ENCODE measurements at places on chromosomes 13 and 19. TPM values are rescaled to one million over a fixed set of nuclear protein-coding genes. Genes with fewer than 3 reads are reported as not detected.
A peak's percentile ranks its signal among the peaks of the same experiment; 100 is the strongest.

SYNGR4 gene
- 0.61 TPM for total RNA-seq

SPPL2B gene
- total RNA-seq: 71.2 TPM

ANGPTL8 gene
- total RNA-seq: not detected

GRCh38 chr19:46000491-46001246 is 5.4 kb downstream of the CCDC61 start:
- H3K27ac ChIP-seq: peak overlapping the region; percentile 23
- H3K4me1 ChIP-seq: peaks cover 30% of the 10 kb centered on the region
- H3K4me3 ChIP-seq: peak overlapping the region; percentile 77
- peak; percentile 56 for DNase-seq
- peaks cover 7% of the 10 kb centered on the region for H3K27me3 ChIP-seq

LILRB1 gene
- total RNA-seq: not detected

GRCh38 chr13:109735436-109735966 is 50.9 kb downstream of the IRS2 start:
- H3K4me3 ChIP-seq: no peak overlapping the region
- no peaks in the 10 kb centered on the region for H3K27me3 ChIP-seq
- peaks cover 4% of the 10 kb centered on the region for H3K4me1 ChIP-seq
- no peak overlapping the region for H3K27ac ChIP-seq
- H3K36me3 ChIP-seq: no peaks in the 10 kb centered on the region

TNNI3 gene
- total RNA-seq: not detected

GRCh38 chr19:4807188-4807587 is 15.7 kb downstream of the FEM1A start:
- peaks cover 8% of the 10 kb centered on the region for H3K4me1 ChIP-seq
- no peaks in the 10 kb centered on the region for H3K36me3 ChIP-seq
- H3K27ac ChIP-seq: no peak overlapping the region
- DNase-seq: no peak

ACP5 gene
- total RNA-seq: 12.0 TPM

DNA sequence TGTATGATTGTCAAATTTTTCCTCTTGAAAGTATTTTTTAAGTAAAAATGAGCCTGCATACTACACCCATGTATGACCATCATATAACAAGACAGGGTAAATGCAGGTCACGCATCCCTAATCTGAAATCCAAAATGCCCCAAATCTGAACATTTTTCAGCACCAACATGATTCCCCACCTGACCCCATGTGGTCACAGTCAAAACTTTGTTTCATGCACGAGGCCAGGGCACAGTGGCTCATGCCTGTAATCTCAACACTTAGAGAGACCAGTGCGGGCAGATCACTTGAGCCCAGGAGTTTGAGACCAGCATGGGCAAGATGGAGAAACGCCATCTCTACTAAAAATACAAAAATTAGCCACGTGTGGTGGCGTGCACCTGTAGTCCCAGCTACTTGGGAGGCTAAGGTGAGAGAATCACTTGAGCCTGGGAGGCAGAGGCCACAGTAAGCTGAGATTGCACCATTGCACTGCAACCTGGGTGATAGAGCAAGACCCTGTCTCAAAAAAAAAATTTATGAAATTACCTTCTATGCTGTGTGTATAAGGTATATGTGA is 63.7 kb upstream of the NPAS1 start:
- peak overlapping the region; percentile 93 for H3K27ac ChIP-seq
- H3K36me3 ChIP-seq: peaks cover 17% of the 10 kb centered on the region
- peak overlapping the region; percentile 88 for H3K4me3 ChIP-seq
- peaks cover 77% of the 10 kb centered on the region for H3K4me1 ChIP-seq

DNA sequence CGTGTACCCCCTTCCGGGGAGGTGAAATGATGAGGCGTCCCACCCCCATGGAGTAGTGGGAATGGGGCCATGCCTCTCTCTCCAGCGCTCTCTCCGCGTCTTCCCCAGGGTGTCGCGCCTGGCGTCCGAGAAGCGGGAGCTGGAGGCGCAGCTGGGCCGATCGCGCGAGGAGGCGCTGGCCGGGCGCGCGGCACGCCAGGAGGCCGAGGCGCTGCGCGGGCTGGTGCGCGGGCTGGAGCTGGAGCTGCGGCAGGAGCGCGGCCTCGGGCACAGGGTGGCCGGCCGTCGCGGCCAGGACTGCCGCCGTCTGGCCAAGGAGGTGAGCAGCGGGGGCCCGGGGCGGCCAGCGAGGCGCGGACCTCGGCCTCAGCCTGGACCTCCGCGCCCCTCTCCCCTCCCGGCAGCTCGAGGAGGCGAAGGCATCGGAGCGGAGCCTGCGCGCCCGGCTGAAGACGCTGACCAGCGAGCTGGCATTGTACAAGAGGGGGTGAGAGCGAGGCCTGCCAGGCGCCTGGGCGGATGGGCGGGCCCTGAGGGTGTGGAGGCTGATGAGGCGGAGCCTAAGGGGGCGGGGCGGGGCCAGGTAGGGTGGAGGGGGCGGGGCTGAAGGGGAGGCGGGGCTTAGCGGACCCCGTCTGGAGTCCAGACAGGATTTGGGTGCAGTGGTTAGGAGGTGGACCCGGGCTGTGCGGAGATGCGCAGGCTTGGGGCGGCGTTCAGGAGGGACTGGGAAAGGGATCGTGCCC is 7.7 kb downstream of the PGLYRP1 start:
- no peak overlapping the region for H3K27ac ChIP-seq
- peaks cover 12% of the 10 kb centered on the region for H3K27me3 ChIP-seq
- peak overlapping the region; percentile 79 for H3K4me3 ChIP-seq
- H3K36me3 ChIP-seq: peaks cover 2% of the 10 kb centered on the region

CLEC4G gene
- not detected for total RNA-seq

DNA sequence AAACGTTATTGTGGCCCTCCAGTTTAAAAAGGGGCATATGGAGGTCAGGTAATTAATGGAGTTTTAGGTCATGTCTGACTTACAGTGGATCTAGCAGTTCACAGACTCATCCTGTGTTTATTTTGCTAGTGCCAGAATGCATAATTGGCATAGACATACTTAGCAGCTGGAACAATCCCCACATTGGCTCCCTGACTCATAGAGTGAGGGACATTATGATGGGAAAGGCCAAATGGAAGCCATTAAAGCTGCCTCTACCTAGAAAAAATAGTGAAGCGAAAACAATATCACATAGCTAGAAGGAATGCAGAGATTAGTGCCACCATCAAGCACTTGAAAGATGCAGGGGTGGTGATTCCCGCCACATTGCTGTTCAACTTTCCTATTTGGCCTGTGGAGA is 610.7 kb downstream of the SLITRK5 start:
- H3K27ac ChIP-seq: no peak overlapping the region
- H3K27me3 ChIP-seq: no peaks in the 10 kb centered on the region
- H3K4me3 ChIP-seq: no peak overlapping the region
- no peaks in the 10 kb centered on the region for H3K4me1 ChIP-seq

- peaks cover 6% of the 10 kb centered on the region for H3K27me3 ChIP-seq
- H3K4me3 ChIP-seq: no peak overlapping the region
Measured at GRCh38 chr13:39250440-39250839, 212.2 kb downstream of the NHLRC3 start.

- H3K36me3 ChIP-seq: no peaks in the 10 kb centered on the region
- H3K27me3 ChIP-seq: no peaks in the 10 kb centered on the region
- H3K4me3 ChIP-seq: no peak overlapping the region
- no peak overlapping the region for H3K27ac ChIP-seq
- DNase-seq: no peak
Measured at GRCh38 chr13:35210261-35210660, 266.2 kb downstream of the MAB21L1 start.

DNA sequence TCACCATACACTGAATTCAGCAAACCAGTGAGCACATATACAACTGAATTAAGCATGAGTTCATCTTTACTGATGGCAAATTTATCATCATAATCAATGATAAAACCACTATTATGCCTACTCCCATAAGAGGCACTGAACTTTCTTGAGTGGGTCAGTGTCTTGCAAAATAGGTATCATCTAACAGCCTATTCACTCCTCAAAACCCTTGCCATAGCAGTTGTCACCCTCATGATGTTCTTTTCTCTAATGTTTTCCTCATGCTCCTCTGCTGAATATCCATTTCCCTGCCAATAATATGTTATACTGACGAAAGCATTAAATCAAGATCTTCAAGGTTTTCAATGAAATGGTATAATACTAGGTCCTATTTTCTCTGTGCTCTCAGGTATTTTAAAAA is 5.6 kb downstream of the ARGLU1 start:
- H3K27me3 ChIP-seq: peaks cover 2% of the 10 kb centered on the region
- no peak for DNase-seq
- H3K4me1 ChIP-seq: peaks cover 70% of the 10 kb centered on the region

GRCh38 chr19:18438331-18439024 is 545 bp upstream of the ISYNA1 start:
- DNase-seq: no peak
- H3K4me1 ChIP-seq: peaks cover 23% of the 10 kb centered on the region
- H3K4me3 ChIP-seq: peak overlapping the region; percentile 15
- peaks cover 2% of the 10 kb centered on the region for H3K27me3 ChIP-seq
- H3K27ac ChIP-seq: no peak overlapping the region

- H3K27me3 ChIP-seq: peaks cover 27% of the 10 kb centered on the region
- H3K4me1 ChIP-seq: peaks cover 7% of the 10 kb centered on the region
- no peak overlapping the region for H3K27ac ChIP-seq
- no peak overlapping the region for H3K4me3 ChIP-seq
- DNase-seq: no peak
Measured at GRCh38 chr13:25585000-25585399, 213.2 kb downstream of the ATP8A2 start.

GRCh38 chr13:97256343-97256783 is 34.2 kb downstream of the MBNL2 start:
- H3K4me1 ChIP-seq: peaks cover 69% of the 10 kb centered on the region
- no peak overlapping the region for H3K4me3 ChIP-seq

SIGLEC9 gene
- 0.29 TPM for total RNA-seq

GRCh38 chr19:54606230-54606629 is 12.8 kb downstream of the LILRA1 start:
- peaks cover 5% of the 10 kb centered on the region for H3K27me3 ChIP-seq
- H3K27ac ChIP-seq: no peak overlapping the region
- H3K4me3 ChIP-seq: no peak overlapping the region
- no peaks in the 10 kb centered on the region for H3K36me3 ChIP-seq
- H3K4me1 ChIP-seq: no peaks in the 10 kb centered on the region

DNA sequence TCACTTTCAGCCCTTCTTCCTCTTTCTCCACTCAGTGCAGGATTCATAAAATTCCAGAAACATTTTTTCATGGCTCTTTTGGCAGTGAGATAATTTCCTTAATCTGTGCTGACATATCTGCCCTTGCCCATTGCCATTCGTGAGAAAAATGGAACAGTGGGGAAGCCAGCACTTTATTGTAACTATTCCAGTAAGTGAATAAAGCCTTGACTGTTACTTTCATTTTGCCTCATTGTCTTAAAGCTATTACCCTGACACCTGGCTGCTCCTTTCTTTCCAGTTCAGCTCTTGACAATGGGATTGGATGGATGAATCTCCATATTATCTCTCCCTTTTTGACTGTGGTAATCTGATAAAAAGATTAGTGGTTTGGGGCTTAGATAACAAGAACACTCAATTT is 1068.1 kb upstream of the PCDH20 start:
- H3K27me3 ChIP-seq: no peaks in the 10 kb centered on the region
- no peak overlapping the region for H3K27ac ChIP-seq
- H3K4me1 ChIP-seq: no peaks in the 10 kb centered on the region
- no peak for DNase-seq

IZUMO2 gene
- total RNA-seq: not detected

GRCh38 chr13:30257468-30258099 is 49.8 kb downstream of the KATNAL1 start:
- peaks cover 14% of the 10 kb centered on the region for H3K4me1 ChIP-seq
- H3K27ac ChIP-seq: no peak overlapping the region
- no peak for DNase-seq
- H3K27me3 ChIP-seq: no peaks in the 10 kb centered on the region
- peaks cover 7% of the 10 kb centered on the region for H3K36me3 ChIP-seq
- H3K4me3 ChIP-seq: no peak overlapping the region

DKKL1 gene
- not detected for total RNA-seq

MUC16 gene
- total RNA-seq: not detected

DNA sequence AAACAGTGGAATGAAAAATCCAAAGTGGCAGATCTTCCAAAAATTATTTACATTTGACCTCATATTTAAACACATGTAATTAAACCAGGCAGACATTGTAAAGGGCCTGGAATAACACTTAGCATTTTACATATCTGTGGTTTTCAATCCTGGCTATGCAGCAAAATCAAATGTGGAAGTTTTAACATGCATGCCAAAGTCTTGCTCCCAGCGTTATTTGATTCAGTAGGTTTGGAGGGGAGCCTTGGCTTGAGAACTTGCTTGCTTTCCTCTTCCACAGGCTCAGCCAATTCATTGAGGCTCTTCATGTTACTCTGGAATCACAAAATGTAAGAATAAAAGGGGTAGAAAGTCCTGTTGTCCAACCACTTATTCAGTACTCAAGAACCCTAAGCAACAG is 42.5 kb upstream of the INTS6 start:
- no peak overlapping the region for H3K4me3 ChIP-seq
- H3K27me3 ChIP-seq: peaks cover 12% of the 10 kb centered on the region
- H3K36me3 ChIP-seq: no peaks in the 10 kb centered on the region
- no peak overlapping the region for H3K27ac ChIP-seq

- no peak for DNase-seq
- no peaks in the 10 kb centered on the region for H3K36me3 ChIP-seq
- no peaks in the 10 kb centered on the region for H3K27me3 ChIP-seq
- H3K4me3 ChIP-seq: no peak overlapping the region
- H3K4me1 ChIP-seq: no peaks in the 10 kb centered on the region
Measured at GRCh38 chr13:60583196-60583888, 186.3 kb downstream of the TDRD3 start.
